Kidney (tissue), 22 donors: ENCODE measurements at places on chromosomes 5 and 9.

DNA sequence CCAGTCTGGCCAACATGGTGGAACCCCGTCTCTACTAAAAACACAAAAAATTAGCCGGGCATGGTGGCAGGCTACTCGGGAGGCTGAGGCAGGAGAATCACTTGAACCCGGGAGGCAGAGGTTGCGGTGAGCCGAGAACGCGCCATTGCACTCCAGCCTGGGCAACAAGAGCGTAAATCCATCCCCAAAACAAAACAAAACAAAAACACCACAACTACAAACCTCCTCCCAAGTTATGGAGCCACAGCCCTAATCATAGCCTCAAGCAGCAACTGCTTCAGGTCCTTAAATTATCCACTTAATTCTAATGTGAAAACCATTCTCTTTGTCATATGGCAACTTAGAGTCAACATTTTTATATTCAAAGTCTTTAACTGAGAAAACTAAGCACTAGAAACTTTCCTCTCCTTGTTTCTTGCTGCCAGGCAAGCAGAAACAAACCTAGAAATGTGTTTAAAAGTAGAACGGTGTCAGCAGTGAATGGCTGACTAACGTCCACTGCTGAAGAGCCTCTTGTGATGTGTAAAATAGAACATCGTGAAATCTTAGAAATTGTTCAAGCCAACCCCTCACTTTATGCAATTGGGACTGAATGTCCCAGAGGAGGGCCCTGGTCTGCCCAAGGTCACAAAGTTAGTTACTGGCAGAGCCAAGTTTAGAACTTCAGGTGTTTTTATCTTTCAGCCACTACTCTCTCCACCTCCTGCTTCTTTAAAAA, 5.7 kb downstream of the TMEM245 start:
- DNase-seq, result no peak

- DNase-seq, result no peak
Observed at GRCh38 chr5:78691084-78691960, 42.8 kb upstream of the LHFPL2 start.

DNA sequence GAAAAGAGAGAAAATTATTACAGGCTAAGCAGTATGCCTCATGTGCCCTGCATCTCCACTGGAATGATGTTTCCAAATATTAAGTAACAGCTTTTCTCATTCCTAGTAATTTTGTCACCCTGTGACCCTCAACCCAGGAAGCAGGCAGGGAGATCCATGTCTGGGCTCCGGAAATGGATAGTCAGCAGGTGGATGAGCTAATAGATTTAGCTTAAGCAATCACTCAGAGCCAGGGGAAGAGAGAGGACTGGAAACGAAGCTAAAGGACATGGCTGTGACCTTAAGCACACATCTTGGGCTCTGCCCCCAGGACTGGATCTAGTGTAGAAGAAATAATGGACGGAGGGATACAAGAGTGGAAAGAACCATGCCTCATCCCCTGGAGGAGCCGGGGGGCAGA, 89.5 kb downstream of the ARSB start:
- no peak for DNase-seq

GRCh38 chr9:134785325-134786108, 95.1 kb upstream of the FCN2 start:
- DNase-seq, result no peak

GRCh38 chr5:147393874-147394672, 115.8 kb downstream of the DPYSL3 start:
- DNase-seq, result no peak

GRCh38 chr5:21594566-21594965, 1258.6 kb downstream of the CDH12 start:
- no peak for DNase-seq

- no peak for DNase-seq
Observed at GRCh38 chr9:36835271-36835996, 198.6 kb downstream of the PAX5 start.

GRCh38 chr9:122115176-122116035, 22.3 kb upstream of the TTLL11 start:
- no peak for DNase-seq

DNA sequence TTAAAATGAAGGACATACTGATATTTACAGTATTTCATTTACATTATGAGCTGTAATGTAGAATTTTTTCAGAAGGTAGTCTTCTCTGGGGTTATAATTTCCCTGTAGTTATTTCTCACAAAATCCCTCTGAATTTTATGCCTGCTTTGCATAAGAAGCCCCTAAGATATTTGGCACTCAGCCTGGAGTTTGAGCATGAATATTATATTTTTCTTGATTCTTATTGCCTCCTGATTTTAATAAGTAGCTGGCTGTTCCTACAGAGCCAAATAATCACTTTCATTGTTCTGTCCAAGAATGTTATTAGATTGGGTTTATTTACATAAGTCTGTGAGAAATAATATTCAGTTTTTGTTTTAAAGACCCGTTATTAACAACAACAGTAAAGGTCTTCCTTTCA, 195.0 kb downstream of the FER start:
- no peak for DNase-seq

- DNase-seq, result no peak
Observed at GRCh38 chr5:96384353-96384752, 48.7 kb downstream of the PCSK1 start.

DNA sequence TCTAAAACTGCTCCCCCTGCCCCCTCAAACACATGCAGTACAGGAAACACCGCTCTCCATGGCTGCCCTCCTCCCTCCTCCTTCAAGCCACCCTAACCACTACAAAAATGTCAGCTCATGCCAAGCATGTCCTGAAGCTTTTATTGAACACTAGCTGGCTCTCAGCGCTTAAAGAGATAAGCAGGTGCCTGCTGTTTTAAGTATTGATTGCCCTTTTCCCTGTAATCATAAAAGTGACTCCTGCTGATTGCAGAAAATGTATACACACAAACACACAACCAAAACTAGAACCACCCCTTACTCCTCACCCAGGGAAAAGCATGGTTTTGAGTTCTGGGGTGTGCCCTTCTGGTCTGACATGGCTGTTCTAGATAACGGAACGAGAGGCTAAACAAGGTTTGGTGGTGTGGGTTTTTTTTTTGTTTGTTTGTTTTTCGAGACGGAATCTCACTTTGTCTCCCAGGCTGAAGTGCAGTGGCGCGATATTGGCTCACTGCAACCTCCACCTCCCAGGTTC, 3.7 kb upstream of the UCK1 start:
- DNase-seq, result no peak

DNA sequence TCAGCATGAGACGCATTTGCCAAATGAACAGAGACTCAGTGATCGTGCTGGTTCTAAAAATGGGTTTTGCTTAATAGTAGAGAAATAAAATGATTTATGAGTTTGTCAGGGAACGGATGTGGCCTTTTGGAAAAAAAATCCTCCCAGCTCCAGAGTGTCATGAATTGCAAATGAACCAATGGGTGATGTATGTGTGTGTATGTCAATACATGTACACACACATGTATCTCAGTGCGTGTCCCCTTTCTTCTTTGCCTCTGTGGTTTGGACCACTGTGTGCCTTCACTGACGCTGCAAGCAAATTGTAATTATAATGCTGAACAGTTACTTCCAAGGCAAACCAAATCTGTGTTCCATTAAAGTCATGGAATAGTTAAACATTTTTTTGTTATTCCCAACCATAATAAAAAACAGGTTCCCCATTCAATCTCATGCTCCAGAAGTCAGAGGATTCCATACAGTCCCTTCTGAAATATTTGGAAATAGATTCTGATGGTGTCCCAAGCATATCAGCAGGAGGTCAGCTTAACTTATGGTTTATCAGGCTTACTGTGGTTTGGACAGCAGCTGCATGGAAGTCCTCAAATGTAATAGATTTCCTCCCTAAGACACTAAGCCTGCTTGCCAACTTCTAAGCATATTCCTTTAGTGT, 630.5 kb downstream of the ACTL7B start:
- peak; percentile 28 for DNase-seq

- DNase-seq, result no peak
Observed at GRCh38 chr9:81656004-81656403, 33.3 kb downstream of the TLE1 start.

DNA sequence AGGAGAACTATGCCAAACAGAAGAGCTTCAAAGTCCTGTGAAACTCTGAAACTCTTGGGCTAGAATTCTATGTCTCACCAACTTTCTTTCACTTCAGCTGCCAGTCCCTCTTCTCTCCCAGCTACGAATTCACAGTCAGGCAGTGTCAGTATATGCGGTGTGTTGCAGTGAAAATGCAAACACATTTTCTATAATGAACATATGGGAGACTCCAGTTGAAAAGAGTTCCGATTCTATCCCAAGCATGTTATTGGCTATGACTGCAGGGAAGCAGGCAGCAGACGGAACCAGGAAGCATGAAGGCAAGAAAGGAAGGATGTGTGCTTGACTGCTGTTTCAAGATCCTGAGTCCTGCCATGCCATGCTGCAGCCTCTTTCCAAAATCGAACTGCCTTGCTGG, 515.7 kb upstream of the TLE4 start:
- DNase-seq, result no peak

GRCh38 chr9:130174920-130175321, 2.7 kb downstream of the NCS1 start:
- peak; percentile 46 for DNase-seq

DNA sequence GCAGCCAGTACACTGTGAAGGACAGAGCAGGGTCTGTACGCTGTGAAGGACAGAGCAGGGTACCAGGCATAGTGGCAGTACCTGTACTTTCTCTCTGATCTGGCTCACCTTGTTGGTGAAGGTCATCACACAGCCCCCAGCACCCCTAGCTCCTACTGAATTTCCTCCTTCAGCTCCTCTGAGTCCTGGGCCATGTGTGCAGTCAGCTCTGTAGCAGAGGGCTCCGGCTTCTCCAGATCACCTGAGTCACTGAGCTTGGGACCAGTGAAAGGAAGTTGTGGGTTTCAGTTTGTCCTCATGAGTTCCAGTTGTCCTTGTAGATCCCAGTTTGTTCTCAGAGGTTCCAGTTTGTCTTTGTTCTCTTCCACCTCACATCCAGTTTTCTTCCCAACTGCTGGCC, 5.5 kb downstream of the NUDT2 start:
- no peak for DNase-seq

DNA sequence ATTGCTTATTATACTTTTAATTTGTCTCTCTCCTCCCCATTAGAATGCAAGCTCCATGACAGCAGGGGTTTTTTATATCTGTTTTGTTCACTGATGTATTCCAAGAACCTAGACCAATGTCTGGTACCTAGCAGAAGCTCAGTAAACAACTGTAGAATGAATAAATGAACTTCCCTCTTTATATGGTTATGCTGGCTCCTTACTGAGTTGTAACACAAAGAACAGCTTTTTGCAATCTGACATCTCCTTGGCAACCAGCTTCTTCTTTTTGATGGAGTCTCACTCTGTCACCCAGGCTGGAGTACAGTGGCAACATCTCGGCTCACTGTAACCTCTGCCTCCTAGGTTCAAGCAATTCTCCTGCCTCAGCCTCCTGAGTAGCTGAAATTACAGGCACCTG, 13.6 kb downstream of the TRMO start:
- DNase-seq, result no peak

- DNase-seq, result no peak
Observed at GRCh38 chr9:104833696-104834095, 69.8 kb downstream of the NIPSNAP3B start.

DNA sequence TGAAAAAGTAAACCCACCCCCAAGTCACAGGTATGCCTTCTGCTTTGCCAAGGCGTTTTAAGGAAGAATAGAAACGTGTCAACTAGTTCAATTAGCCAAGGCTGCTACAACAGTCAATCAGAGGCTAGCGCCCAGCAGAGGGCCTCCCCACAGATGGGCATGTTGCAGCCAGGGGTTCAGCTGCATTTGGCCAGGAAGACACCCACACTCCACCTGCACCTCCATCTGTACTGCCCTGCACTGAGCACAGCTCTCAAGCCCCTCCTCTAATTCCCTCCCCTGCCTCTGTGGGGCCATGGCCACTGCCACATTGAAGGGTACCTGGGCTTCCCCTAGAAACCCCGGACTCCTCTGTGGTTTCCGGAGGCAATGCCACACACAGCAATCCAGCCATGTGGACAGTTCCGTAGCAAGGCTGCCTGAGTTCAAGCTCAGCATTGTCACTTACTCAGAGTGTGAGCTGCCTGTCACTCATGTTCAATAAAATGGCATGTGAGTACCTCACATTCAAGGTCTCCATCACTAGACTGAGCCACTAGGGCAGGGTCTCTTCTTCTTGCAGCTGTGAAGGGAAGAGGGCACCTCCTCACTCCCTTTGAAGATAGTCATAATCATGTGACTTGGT, 248.4 kb downstream of the IRX2 start:
- no peak for DNase-seq

DNA sequence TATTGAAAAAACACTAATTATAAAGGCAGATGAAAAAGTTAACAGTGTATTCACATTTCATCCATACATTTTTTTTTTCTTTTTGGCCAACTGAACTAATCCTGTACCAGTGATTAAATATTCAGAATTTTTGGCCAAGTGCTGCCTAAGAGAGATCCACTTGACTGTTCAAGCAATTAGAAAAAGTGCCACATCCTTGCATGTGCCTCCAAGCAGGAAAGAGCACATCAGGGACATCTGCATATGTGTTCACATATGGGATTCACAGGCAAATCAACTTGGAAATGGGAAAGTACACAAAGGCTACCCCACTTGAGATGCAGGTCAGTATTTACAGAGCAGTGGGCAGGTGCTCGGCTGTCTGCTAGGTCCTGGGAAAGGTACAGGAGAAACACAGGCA, 163.3 kb upstream of the LHFPL2 start:
- DNase-seq, result no peak

DNA sequence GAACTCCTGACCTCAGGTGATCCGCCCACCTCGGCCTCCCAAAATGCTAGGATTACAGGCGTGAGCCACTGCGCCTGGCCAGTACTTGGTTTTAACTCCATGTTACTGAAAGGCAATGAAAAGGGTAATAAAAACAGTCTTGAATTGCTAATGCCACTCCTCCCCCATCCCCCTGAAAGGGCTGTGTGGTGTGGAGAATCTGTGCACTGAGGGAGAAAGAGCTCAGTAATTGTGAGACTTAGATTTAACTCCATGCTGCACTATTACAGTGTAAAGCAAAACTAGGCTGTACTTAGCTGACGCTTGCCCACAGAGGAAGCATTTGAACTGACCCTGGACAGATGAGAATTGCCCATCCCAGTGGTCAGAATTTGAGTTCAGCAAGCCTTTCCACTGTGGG, 1662.4 kb upstream of the ACO1 start:
- peak; percentile 70 for DNase-seq

- no peak for DNase-seq
Observed at GRCh38 chr5:115435065-115435777, 109.4 kb downstream of the FEM1C start.

- no peak for DNase-seq
Observed at GRCh38 chr5:43409809-43410271, 2.4 kb downstream of the CCL28 start.

DNA sequence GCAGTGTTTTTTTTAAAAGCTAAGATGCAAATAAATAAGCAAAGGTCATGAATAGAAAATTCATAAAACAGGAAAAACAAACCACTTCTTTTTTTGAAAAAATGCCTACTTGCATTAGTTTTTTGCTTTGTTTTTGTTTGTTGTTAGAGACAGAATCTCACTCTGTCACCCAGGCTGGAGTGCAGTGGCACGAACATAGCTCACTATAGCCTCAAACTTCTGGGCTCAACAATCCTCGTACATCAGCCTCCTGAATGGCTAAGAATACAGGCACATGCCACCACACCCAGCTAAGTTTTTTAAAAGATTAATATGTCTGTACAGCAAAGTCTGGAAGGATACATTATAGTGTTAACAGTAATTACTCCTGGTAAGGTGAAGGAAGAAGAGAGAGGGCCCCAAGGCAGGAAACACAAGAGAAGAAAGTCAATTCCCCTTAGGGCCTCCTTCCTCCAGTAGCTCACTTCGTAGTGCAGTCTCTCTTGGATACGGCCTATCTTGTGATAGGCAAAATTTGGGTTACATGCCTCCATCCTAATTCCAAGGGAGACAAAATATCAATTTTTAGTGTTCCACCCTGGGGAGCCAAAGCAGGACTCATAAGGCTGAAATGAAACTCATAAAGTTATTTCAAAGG, 15.3 kb downstream of the FAM169A start:
- DNase-seq, result no peak
